ENCODE measurements at places on chromosomes 16 and 17.

GRCh38 chr16:58157951-58158540, 28.9 kb upstream of the CFAP20 start:
- DNase-seq = no peak

DNA sequence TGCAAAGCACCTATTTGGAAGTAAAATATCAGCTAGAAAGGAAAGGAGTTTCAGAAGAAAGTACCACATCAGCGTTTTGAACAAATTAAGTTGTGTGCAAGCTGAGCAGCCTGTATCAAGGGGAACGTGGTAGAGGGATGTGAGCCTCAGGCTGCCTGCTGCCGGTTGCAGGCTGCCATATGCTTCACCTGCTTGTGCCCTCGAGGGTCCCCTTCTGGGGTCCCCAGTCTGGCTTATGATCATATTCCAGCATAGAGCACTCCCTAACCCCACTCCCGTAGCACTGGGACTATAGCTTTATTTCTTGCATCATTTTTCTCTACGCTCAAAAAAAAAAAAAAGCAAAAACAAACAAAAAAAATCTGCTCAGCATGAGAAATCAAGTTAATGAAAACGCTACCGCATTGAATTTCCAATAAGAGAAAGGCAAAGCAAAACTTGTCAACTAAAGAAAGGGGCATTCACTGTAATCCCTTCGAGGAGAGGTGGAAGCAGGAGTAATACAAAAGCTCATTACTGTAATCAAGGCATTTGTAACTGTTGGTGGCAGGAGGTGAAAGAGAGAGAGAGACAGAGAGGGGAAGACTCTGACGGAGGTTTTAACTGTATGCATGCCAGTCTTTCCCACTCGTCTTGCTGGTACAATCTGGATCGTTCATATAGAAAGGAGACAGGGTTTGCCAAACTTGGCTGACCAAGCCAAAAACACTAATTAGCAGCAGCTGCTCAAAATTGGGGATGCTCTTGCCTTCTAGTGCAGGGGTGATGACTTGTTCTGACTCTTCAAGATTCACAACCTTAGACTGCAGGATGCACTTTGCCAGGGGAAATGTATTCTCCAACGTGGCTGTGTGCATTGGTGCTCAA, 258.2 kb upstream of the HSBP1 start:
- no peak for DNase-seq

DNA sequence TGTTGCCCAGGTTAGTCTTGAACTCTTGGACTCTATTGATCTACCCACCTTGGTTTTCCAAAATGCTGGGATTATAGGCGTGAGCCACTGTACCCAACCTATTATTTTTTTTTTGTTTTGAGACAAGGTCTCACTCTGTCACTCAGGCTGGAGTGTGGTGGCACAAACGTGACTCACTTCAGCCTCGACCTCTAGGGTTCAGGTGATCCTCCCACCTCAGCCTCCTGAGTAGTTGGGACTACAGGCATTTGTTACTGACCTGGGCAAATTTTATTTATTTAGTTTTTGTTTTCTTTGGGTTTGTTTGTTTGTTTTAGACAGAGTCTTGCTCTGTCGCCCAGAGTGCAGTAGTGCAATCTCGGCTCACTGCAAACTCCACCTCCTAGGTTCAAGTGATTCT, 4.0 kb downstream of the SAT2 start:
- no peak for DNase-seq

- no peak for DNase-seq
Measured at GRCh38 chr16:46842192-46842895, 11.4 kb upstream of the C16orf87 start.

GRCh38 chr17:8953156-8953885, 12.2 kb downstream of the PIK3R5 start:
- no peak for DNase-seq

- no peak for DNase-seq
Measured at GRCh38 chr16:84552135-84552534, 47.7 kb upstream of the MEAK7 start.

- DNase-seq = no peak
Measured at GRCh38 chr17:63275318-63275970, 170.7 kb downstream of the CYB561 start.
